ENCODE measurements at places on chromosomes 2 and 18.
A peak's percentile ranks its signal among the peaks of the same experiment; 100 is the strongest.

- peak; percentile 81 for DNase-seq
Observed at GRCh38 chr18:44887227-44887631, 206.5 kb downstream of the SETBP1 start.

DNA sequence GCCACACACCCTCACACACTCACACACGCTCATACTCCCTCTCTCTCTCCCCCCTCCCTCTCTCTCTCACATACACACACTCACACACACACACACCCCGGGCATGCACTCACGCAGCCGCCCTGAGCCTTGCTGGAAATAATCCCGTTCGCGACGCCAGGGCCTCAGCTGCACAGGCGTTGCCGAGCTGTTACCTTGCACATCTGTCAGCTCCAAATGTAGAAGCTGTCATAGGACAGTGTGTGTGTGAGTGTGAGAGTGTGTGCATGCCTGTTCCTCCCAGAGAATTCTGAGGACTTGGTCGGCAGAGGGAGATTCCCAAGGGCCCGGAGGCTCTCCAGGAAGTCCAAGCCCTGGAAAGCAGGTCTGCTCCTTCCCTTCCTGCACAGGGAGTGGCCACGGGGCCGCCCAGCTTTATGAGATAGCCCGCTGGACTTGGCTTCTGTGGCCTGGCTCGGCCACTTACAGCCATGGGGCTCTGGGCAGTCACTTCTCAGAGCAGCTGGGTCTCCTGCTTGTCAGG, 8.6 kb downstream of the SPR start:
- DNase-seq, result no peak

DNA sequence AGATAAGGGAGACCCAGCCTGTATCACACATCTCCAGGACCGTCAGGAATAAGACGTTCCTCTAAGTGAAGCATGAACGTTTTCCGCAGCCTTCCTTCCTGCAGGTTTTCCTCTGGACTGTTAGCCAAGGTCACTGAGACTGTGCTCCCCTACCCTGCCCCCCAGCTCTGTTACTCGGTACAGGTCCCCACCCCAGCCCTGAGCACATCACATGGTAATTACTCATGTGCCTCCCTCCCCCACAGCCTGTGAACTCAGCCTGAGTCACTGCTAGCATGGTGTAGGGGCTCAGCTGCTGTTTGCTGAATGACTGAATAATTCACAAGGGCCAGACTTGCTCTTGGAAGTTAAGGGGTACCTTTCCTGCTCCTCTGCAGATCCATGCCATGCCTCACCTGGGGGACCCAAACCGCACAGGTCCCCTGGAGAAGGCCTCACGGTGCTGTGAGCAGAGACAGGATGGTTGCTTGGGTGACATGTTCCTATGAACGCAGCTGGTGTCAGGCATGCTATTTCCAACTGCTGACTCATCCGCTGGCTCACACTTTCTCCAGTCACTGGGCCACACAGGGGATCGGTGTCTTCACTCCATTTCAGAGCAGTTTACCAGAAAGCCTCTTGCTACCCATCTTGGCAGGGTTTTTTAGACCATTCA, 88.2 kb downstream of the PLB1 start:
- peak; percentile 83 for DNase-seq

- no peak for DNase-seq
Observed at GRCh38 chr18:79252904-79253633, 142.7 kb upstream of the NFATC1 start.

DNA sequence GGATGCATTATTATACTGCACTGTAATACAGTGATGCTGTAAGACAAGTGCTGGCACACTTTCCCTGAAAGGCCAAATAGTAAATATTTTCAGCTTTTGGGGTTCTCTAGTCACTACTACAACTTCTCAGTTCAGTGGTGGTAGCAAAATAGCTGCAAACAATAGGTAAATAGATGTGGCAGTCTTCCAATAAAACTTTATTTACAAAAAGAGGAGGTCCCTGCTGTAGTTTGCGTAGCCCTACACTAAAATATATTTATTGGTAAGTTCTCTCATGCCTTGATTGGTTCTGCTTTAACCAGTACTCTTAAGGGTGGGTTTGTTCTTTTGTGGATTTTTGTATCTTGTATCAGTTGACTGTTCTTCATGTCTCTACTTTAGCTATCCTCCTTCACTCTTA, 7.8 kb downstream of the GLS start:
- no peak for DNase-seq

- no peak for DNase-seq
Observed at GRCh38 chr2:147026664-147027295, 818.0 kb upstream of the ACVR2A start.

GRCh38 chr2:109128616-109129355, at the start of gene SH3RF3:
Gene SH3RF3 (plus strand): TSS chr2:109129205.
- no peak for DNase-seq

GRCh38 chr2:33354981-33355380, 121.5 kb upstream of the RASGRP3 start:
- no peak for DNase-seq

GRCh38 chr2:183284606-183285005, 160.4 kb downstream of the NUP35 start:
- DNase-seq, result no peak

GRCh38 chr18:55401638-55402191, 186.3 kb downstream of the TCF4 start:
- DNase-seq, result no peak

GRCh38 chr2:219482674-219483405, 15.9 kb upstream of the GMPPA start:
- DNase-seq, result no peak

DNA sequence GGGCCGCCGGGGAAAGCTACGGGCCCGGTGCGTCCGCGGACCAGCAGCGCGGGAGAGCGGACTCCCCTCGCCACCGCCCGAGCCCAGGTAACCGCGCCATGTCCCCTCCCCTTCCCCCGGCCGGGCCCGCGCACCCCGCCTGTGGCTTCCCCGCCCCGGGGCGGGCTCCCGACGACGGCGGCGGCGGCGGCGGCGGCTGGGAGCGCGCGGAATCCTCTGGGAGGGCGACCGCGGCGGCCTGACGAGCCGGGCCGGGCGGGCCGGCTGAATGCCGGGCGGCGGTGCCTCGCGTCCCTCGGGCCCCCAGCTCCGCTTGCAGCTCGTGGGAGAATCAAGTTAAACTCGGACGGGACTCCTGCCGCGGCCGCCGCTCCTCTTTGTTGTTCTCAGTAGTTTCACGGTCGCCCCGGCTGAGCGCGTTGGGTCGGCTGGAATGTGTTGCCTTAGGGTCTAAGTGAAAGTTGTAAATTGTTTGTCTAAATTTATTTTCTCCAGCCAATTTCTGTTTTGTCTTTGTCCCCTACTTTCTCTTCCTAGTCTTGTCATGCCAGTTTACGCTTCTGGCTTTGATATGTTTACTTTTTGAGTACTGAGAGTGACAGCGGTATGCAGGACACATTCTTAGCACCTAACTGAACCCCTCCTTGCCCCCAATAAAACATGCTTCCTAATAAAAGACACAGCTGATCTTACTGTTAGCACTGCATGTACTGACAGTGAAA, 685 bp downstream of the SMAD4 start:
- DNase-seq, result peak; percentile 67

GRCh38 chr2:115160531-115161080, 718.2 kb downstream of the DPP10 start:
- no peak for DNase-seq

GRCh38 chr18:58045242-58046092, 1.4 kb downstream of the NEDD4L start:
- DNase-seq, result peak; percentile 36

DNA sequence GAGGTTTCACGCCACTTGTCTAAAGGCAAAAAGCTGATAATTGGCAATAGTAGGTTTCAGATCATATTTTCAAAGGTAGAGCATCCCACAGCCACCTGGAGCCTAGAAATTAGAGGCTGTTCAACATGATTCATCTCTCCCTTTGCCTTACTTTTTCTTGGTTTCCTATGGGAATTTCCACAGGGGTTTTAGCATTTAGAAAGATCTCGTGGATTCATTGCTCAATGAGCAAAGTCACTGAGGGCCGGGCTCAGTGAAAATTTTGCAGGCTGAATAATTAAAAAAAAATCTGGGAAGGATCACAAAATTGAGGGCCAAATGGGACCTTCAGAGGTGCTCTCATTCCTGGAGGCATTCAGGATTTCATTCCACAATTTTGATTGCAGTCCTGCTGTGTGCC, 137.1 kb downstream of the VAPA start:
- DNase-seq, result no peak

DNA sequence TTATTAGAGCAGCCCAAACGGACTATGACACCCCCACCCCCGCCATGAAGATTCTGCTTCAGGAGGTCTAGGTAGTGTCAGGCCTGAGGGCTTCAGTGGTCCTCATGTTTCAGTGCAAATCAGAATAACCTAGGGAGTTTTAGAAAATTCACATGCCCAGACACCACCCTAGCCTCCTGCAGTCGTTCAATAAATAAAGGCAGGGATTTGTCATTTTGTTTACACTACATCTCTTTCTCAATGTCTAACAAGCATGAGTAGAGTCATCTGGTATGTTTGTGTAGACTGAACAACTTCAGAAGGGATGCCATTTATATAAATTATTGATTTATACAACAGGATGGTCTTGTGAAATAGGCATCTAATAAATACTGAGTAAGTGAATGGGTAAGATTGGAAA, 112.1 kb upstream of the SERPINE2 start:
- no peak for DNase-seq

DNA sequence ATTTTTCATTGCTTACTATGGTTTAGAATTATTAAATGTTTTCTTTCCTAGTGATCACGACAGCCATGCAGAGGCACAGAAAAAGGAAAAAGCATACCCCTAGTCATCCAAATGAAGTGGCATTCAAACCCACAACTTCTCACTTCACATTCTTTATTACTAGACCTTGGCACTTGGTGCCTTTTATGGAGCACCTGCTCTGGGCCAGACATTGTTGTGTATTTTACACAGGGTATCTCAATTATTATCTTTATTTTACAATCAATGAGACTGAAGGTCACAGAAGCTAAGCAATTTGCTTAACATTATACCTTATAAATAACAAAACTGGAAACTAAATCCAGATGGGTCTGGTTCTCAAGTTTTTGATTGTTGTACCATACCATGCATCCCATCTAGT, 235.3 kb downstream of the LRATD1 start:
- no peak for DNase-seq

DNA sequence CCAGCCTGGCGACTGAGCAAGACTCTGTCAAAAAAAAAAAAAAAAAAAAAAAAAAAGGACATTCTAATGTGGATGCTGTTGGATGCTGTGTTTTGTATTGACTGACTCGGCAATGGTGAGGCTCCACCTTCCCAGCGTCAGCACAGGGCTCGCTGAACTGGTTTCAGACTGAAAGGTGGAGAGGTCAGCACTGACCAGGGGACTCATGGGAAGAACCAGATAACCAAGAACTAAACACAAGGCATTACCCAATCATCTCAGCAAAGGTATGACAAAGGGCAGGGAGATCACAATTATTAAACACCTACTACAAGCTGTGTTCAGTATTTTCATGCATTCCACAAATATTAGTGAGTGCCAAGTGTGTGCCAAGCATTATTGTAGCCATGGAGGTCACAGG, 103.2 kb downstream of the LRATD1 start:
- DNase-seq, result no peak

Data from activated CD4-positive, alpha-beta T cell treated with anti-CD3 and anti-CD28 coated beads, Interleukin-10, Interleukin-2, amounts not matched to agents 100 ng/mL and 50 ng/mL, durations not matched to agents 16 hours and 8 hours (primary cell).